Stimulated activated CD4-positive, alpha-beta T cell treated with anti-CD3 and anti-CD28 coated beads, Interleukin-1b, Interleukin-23, amount 100 ng/mL, for 24 hours (primary cell): ENCODE measurements at places on chromosomes 7 and 10.

DNA sequence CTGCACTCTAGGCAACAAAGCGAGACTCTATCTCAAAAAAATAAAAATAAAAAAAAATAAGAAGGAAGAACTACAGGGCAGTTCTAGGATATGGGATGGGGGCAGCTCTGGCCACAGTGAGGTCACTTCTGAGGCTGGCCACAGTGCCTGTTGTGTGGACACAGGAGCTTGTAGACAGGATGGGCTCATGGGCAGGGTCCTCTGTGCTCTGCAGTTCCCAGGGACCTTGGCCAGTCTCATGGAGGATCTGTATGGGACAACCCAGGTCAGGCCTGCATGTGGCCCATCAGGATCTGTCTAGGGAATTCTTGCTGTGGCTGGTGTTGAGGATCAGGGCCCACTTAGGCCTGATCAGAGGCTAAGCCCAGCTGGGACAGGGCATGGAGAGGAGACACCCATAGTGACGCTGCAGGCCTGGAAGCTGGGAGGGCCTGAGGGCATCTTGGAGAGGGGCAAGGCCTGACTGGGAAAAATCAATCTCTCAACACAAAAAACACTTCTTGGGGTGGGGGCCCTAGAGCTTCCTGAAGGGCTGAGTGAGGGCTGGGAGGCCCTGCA lies 19.4 kb upstream of the PAX2 start:
- DNase-seq, result no peak

- DNase-seq, result no peak
Measured at GRCh38 chr10:131872827-131873375, 27.9 kb upstream of the PPP2R2D start.

DNA sequence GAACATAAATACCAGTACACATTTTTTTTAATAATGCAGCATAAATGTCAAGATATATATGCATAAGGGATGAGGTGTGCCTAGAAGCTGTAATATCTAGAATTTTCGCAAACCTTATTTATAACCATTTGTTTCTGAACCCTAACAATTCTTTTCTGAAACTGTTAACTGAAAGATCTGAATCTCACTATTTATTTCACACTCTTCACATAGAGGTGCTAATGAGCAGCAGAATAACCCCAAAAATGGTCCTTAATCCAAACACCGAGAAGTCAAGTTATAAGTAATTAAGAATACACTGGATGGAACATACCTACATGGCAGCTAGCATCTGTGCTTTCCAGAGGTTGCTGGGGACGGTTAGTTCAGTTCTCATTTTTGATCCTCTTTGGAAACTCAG lies 742.0 kb downstream of the AUTS2 start:
- no peak for DNase-seq

DNA sequence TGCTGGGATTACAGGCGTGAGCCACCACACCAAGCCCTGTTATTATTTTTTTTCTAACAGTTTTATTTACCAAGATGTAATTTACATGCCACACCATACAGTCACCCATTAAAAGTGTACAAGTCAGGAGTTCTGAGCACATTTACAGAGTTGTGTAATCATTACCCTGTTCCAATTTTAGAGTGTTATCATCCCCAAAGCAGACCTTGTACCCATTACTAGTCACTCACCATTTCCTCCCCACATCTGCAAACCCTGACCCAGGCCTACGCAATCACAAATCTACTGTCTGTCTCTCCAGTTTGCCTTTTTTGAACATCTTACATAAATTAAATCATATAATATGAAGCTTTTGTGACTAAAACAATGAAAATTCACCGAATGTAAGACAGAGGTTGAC lies 402.9 kb upstream of the FOXK1 start:
- no peak for DNase-seq

- no peak for DNase-seq
Measured at GRCh38 chr10:24908793-24909423, 43.5 kb downstream of the PRTFDC1 start.

- no peak for DNase-seq
Measured at GRCh38 chr10:51892965-51893658, 193.7 kb upstream of the CSTF2T start.
